Stimulated activated naive CD8-positive, alpha-beta T cell treated with anti-CD3 and anti-CD28 coated beads, Interleukin-15, amount 100 ng/mL, for 72 hours (primary cell): ENCODE measurements at places on chromosomes 5 and 9.

DNA sequence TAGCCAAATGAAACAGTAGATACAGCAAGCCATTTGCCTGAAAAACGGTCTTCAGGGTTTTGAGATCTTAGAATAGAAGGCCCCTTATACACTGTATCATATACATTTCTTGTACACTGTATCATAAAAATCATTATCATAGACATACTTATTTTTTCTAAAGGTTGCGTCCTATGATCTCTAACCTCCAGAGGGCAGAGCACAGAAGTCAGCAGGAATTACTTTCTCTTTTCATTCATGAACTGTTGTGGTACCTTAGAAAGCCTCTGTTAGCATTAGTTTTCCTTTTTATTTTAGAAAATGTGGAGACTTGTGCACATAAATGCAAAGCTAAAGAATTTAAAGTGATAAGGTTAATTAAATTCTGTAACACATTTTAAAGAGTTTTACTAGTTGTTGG, 115.4 kb downstream of the OXCT1 start:
- DNase-seq: no peak

- peak; percentile 72 for DNase-seq
Measured at GRCh38 chr5:159515909-159516415, 185.7 kb upstream of the IL12B start.

DNA sequence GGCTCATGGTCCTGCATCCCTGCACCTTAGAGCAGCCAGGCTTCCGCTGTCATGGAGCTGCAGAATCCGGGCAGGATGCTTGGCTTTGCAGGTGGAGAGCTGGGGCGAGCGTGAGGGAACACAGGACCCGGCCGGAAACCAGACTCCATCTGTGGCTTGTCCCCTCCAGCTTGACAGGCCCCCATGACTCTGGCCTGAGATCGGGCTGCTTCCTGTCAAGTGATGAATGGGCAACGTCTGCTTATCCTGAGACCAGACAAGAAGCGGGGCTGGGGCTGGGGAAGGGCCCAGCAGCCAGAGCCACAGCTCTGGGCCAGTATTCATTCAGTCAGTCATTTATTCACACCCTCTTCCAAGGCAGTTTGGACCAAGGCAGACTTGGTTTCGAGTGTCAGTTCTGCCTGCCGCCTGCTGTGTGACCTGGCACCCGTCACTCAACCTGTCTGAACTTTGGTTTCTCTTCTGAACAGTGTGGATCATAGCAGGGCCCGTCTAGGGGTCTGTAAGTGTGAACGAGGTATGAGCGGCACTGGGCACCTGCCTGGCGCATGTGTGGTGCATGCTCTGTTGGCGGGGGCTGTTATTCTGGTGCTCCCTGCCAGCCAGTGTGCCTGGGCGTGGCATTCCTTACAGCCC, 37.5 kb downstream of the NEK6 start:
- no peak for DNase-seq

DNA sequence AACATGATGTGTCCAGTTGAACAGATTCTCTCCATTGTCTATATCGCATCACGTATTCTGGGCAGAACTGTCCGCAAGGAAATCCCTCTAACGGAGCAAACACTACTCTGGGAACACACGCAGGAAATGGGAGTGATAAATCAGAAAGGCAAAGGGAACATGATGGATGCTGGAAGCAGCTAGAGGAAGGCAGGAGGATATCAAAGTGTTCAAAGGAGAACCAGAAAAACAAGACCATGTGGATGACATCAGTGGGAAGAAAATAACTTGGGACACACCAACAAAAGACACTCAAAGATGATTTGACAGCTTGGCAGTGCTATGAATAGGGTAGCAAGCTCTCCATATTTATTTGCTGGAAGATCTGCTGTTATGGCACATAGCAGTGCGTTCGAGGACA, 142.9 kb downstream of the PLK2 start:
- no peak for DNase-seq

DNA sequence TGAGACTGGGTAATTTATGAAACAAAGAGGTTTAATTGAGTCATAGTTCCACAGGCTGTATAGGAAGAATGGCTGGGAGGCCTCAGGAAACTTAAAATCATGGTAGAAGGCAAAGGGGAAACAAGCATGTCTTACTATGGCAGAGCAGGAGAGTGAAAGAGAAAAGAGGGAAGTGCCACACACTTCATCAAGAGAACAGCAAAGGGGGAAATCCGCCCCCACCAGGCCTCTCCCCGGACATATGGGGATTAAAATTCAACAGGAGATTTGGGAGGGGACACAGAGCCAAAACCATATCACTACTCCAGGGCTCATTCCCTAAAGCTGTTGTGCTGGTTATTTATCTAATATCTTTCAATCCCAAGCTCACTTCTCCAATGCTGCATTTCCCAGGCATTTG, 50.2 kb upstream of the NR3C1 start:
- no peak for DNase-seq
